Suppressor macrophage treated with lipopolysaccharide for 1 hour (primary cell): ENCODE measurements at places on chromosomes 6 and 20.

DNA sequence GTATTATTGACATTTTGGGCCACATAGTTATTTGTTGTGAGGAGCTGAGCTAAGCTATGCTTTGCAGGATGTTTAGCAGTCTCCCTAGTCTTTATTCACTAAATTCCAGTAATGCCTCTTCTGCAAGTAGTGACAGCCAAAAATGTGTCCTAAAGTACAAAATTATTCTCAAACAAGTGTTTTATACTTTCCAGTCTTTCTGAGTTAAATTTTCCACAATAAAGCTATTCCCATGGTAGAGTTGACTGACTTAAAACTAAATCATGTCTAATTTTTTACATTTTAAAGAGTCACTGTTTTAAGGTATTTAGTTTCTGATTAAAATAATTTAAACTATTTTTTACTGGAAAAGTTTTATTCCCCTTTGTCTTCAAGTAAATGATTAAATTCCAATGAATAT, 717.8 kb upstream of the HS3ST5 start:
- no peak for DNase-seq

DNA sequence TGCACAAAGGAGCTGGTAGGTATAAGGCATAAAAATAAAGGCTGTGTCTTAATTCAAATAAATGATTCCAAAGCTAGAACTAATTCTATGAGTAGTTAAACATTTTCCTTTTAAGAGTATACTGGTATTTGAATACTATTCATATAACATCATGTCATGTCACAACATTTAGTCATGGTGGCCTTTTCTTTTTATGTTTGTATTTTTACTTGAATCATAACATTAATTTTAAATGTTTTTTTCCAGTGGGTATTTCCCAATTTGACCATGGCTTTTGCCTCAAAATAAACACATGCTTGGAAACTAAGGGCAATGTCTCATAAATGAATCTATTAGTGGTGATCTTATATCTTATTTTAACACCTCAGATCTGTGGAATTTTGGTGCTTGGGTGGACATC, 177.1 kb downstream of the CD109 start:
- DNase-seq, result no peak

DNA sequence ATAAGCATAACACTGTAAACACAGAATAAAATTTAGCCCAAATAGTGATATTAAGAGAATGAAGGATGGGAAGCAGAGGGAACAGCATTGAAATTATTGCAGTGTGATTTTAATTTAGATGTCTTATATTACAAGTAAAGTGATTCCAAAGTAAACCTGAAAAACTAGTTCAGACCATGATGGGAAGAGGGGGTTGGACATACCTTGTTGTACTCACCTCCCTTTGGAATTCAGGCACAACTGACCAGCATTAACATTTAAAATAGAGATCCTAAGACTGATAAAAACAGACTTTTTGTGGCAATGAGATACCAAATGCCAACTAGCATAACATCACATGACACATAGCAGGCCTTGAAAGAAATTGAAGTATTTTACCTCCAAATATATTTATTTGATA, 262.6 kb upstream of the PRND start:
- DNase-seq, result no peak

GRCh38 chr6:111183702-111184517, 96.6 kb downstream of the SLC16A10 start:
- no peak for DNase-seq

GRCh38 chr6:111713236-111713635, 107.6 kb upstream of the TRAF3IP2 start:
- no peak for DNase-seq

- DNase-seq, result no peak
Measured at GRCh38 chr20:388034-388994, 7.8 kb downstream of the TRIB3 start.

- peak; percentile 26 for DNase-seq
Measured at GRCh38 chr6:46653439-46654195, 842 bp downstream of the SLC25A27 start.

DNA sequence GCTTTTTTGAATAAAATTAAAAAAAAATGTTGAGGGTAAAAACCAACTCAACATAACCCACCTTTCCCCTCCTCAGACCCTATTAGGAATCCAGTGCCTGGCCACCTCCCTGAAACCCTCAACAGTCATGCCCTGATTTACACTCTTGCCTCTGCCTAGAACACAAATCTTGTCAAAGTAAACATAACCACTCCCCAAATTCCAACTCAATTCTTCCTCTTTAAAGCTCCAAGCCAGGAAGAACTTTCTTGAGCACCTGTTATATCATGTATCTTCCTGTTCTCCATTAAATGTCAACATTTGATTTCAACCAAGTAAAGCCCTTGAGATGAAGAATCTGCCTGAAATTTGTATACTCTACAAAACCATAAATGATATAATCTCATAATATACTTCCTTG, 198.0 kb upstream of the SHLD1 start:
- DNase-seq, result no peak

DNA sequence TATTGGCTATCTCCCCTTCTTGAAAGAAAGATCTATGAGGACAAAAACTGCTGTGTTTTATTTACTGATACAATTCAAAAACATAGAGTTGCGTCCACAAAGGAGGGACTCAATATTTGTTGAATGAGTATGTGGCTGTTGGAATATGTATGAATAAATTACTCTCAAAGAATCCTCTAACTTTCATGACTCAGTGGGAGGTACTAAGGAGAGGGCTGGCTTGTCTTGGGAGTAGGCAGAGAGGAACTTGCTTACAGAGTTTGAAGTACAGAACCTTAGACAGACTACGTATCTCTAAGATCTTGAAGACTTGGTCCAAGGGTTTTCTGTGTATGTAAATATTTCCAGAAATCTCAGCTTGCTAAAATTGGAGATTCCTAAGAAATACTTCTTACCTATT, 504.0 kb upstream of the PTCHD4 start:
- DNase-seq, result no peak

GRCh38 chr6:82365016-82365795, 1.6 kb downstream of the TPBG start:
- peak; percentile 10 for DNase-seq

DNA sequence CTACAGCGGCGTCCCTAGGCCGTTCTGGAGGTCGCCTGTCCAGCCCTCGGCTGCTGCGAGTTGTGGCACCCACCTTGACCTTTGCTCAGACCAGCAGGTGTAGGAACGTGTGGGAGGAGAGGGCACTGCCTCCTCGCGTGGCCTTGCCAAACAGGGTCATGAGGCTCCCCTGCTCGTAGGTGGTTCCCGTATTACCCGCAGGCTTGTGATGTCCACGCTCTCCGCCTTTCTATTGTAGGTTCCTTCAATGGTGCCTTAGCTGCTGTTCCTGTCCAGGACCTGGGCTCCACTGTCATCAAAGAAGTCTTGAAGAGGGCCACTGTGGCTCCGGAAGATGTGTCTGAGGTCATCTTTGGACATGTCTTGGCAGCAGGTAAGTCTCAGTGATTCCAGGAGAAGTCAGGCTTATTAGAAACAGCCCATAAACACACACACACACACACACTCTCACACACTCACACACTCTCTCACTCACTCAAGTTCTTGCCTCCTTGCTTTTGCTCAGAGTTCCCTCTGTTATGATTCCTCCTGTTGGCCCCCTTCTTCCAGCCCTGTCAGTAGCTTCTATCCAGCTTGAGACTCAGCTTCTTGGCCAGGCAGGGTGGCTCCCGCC, 942 bp downstream of the ACAT2 start:
- DNase-seq, result peak; percentile 77

DNA sequence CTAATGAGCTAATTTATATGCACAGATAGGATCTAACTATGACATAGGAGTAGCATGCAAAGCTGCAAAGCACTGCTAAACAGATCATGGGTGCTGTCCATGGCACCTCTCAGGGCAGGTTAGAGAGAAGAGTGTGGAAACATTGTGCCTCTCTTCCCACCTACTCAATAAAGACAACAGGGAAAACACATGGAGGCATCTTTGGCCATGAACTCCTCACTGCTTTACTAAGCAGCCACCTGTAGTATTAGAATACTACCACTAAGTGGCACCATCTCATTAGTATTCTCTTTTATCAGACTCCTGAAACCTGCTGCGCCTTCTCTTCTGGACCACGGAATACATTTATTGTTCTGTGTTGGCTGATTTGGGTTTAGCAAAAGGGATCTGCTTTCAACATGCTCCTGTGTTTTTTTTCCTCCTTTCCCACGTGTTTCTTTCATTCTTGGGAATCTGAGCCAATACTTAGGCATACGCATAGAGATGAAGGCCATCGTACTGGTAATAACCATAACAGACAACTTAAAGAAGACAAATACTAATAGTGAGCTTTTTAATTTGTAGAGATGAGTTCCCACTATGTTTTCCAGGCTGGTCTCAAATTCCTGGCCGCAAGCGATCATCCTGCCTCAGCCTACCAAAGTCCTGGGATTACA, 9.4 kb upstream of the HDDC2 start:
- peak; percentile 70 for DNase-seq

DNA sequence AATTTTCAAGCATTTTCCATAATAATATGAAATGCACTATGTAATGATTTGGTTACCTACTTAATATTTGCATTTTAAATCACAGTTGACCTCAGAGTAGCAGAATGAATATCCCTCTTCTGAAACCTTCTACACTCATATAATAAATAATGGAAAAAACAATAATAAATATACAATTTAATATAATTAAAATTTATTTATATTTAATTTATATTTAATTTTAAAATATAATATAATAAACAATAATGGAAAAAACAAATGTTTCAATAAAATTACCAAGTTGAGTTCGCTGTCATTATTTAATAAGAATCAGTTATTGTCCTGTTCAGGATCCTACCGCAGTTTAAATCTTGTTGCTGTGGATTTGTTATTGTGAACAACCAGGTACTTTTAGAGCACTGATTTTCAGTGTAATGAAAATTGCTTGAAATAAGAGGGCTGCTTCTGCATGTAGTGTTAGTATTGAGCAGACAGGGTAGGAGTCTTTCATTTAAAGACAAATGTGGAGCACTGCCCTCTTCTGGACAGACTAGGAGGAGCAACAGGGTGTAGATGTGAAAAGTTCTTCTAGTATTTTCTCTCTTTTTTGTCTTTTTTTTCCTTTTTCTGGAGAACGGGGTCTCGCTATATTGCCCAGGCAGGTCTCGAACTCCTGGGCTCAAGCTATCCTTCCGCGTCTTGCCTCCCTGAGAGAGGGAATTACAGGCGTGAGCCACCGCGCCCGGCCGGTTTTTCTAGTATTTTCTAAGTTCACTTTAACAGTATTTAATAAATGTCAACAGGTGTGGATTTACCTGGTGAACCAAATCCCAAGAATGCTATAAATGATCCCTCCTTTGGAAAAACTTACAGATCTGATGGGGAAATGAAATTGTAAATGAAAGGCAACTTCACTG, 13.6 kb downstream of the TRAPPC3L start:
- peak; percentile 88 for DNase-seq

DNA sequence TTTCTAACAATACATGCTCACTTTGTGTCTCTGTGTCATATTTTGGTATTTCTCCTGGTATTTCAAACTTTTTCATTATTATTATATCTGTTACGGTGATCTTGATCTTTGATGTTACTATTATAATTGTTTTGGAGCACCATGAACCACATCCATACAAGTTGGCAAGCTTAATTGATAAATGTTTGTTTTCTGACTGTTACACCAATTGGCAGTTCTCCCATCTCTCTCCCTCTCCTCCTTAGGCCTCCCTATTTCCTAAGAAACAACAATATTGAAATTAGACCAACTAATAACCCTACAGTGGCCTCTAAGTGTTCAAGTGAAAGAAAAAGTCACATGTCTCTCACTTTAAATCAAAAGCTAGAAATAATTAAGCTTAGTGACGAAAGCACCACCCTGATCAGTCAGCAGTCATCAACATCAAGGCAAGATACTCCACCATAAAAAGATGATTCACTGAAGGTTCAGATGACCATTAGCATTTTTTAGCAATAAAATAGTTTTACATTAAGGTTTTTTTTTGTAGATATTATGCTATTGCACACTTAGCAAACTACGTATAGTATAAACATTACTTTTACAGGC, 61.5 kb downstream of the IBTK start:
- DNase-seq, result no peak
